ENCODE measurements at places on chromosomes 1 and 21.

- no peak overlapping the region for H3K4me3 ChIP-seq
- peak overlapping the region; percentile 39 for H3K27ac ChIP-seq
- peaks cover 83% of the 10 kb centered on the region for H3K4me1 ChIP-seq
- no peak for DNase-seq
Measured at GRCh38 chr1:204107892-204108291, 35.0 kb downstream of the SOX13 start.

DNA sequence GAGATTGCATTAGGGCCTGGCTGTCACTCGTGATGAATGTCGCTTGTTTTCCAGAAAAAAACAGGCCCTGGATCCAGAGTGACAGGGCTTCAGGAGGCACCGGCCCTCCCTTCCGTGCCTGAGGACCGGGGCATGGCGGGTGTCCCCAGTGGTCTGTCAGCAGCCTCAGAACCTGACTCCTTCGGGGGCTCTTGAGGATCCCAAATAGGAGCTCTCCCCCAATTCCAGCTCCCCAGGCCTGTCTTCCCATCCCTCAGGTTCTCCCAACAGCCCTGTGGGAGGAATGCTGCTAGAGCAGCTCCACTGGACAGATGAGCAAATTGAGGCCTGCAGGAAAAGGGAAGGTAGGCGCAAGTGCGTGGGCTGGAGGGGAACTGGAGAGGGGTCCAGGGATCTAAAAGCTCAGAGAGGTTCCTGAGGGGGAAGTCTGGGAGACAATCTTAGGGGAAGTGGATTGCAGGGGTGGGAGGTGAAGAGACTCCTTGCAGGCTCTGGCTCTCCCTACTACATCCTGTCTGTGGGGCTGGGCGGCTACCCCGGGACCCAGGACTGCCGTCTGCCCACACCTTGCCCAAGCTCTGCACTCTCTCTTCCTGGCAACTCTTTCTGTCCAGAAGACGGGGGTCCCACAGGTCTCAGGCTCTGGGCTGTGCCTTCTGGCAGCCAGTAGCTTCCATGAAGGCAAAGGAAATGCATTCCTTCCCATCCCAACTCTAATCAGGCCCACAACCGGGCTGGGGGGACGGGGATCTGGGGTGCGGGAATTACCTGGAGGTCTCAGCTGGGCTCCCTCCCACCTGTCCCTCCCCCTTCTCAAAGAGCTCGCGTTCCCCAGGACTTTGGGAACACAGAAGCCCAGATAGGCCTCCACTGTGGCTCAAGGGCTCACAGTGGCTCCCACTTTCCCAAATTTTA is 105.7 kb upstream of the CASZ1 start:
- H3K27me3 ChIP-seq: no peaks in the 10 kb centered on the region
- H3K36me3 ChIP-seq: no peaks in the 10 kb centered on the region
- H3K4me3 ChIP-seq: no peak overlapping the region
- DNase-seq: no peak

DNA sequence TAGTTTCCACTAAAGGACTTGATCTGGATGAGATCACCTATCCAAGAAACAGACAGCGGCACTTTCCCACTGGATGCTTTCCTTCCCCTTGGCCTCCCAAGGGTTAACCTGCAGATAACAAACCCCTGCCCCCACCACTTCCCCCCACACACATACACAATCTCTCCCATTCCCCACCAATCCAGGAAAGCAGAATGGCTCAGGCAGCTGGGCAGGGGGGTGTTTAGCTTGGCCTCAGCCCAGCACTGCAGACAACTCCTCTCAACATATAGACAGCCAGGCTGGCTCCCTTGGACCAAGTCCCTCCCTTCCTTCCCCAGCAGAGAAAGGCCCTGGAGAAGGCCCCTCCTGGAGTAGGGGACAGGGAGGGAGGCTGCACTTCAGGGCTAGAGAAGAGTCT is 24.6 kb downstream of the PLEKHA6 start:
- peaks cover 37% of the 10 kb centered on the region for H3K4me1 ChIP-seq
- DNase-seq: no peak
- no peak overlapping the region for H3K4me3 ChIP-seq
- no peak overlapping the region for H3K27ac ChIP-seq
- no peaks in the 10 kb centered on the region for H3K27me3 ChIP-seq

DNA sequence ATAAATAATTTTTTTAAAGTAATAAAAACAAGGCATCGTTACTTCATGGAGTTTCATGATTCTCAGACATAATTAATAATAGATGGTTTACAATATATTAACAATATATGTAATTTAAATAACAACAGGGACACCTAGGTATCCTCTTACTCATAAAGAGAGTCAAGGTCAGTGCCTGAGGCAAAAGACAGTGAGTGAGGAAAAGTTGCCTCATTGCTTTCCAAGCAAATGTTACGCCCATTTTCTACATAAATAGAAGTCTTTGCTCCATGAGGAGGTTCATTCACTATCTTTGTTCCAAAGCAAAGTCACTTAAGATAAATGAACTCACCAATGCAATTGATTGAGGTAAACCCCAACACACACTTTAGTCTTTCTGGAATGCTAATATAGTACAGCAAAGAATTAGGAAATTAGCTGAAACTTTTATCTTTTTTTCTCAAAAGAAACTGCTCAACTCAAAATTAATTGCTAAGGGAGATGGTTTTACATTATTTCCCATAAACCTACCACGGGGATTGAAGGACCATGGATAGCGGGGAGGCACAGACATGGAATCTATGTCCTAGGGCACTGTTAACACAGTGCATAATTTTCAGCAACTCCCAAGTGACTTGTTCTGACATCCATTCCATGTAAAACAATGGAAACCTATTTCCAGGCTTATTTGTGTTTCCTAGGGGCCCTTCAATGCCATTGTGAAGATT is 19.6 kb downstream of the BCL9 start:
- no peaks in the 10 kb centered on the region for H3K4me1 ChIP-seq
- H3K27me3 ChIP-seq: no peaks in the 10 kb centered on the region
- DNase-seq: no peak
- no peak overlapping the region for H3K27ac ChIP-seq
- no peaks in the 10 kb centered on the region for H3K36me3 ChIP-seq

GRCh38 chr21:44375761-44376241 is 22.4 kb downstream of the TRPM2 start:
- no peak overlapping the region for H3K4me3 ChIP-seq
- DNase-seq: no peak
- no peaks in the 10 kb centered on the region for H3K36me3 ChIP-seq
- H3K27me3 ChIP-seq: no peaks in the 10 kb centered on the region

DNA sequence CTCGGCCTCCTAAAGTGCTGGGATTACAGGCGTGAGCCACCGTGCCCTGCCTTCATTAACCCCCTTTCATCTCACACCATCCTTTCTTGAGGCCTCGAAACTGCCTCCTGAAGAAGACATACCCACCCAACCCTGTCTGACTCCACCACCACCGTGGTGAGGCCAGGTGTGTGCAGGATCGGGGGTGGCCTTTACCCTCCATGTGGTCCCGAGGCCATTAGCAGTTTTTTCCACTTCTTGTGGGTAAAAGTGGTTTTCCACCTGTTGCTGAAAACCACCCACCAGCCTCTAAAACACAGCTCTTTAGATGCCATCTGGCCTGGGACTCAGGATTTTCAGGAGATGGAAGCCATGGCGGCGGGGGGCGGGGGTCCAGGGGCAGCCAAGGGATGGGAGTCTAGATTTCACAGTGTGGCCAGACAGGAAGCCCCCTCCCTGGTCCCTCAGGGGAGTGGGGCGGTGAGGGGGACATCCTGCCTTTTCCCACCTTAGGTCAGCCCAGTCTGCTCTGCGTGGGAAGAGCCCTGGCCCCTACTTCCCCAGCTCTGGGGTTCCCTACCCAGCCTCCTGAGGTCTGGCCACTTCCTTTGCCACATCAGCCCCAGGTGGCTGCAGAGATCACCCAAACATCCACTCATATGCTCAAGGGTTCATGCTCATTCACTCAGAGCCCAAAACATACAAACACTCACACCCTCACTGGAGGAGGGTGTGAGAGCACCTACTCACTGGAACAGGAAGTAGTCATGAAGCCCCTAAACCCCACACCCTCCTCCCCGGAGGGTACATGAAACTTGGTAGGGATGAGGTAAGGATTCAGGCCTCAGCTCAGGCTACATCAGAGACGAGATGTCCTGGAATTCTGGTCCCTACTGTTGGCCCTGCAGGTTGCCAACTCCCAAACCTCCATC is 2.3 kb downstream of the FGR start:
- no peak for DNase-seq
- peaks cover 81% of the 10 kb centered on the region for H3K4me1 ChIP-seq
- H3K4me3 ChIP-seq: no peak overlapping the region
- no peaks in the 10 kb centered on the region for H3K36me3 ChIP-seq
- peak overlapping the region; percentile 69 for H3K27ac ChIP-seq
- H3K27me3 ChIP-seq: no peaks in the 10 kb centered on the region
